Mesenteric fat pad (tissue), 1 donor: ENCODE measurements at places on chromosomes 2 and 18. TPM values are rescaled to one million over a fixed set of nuclear protein-coding genes. Genes with fewer than 3 reads are reported as not detected.

DNA sequence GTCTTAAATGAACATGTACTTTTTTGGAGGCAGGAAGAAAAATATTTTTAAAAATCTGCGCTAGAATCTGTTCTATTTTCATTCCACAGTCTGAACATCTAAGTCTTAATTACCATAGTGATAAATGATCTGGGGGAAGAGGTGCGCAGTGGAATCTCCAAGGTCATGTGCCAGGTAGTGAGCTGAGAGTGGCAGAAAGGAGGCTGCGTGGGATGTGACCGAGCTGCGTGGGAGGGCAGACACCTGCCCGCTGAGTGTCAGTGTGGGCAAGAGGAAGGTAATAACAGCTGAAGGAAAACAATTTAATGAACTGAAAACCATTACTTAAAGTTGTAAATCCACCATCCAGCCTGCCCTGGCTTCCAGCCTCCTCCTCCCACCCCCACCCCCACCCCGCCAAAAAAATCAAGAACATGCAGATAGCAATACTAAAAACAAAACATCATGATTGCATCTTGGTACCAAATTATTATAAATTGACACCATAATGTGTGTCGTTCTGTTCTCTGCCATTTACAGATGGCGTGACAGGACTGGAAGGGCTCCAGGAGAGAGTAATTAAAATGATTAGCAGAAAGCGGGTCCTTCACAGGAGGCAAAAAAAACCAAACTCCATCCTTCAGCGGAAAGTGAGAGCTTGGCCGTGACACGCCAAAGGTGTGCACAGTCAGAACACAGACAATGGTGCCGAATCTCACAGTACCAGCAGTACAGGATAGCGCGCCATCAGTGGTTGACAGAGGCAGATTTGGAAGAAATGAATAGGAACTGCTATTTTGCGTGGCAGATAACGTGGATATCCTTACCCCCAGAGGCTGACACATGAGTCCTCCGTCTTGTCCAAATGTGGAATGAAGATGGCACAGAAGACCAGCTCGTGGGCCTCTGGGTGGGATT is 11.4 kb upstream of the DTNB start:
- no peak for DNase-seq

LAMA3 gene
- 19.6 TPM for total RNA-seq

- peak; percentile 30 for DNase-seq
Measured at GRCh38 chr2:238859636-238860347, 11.9 kb downstream of the TWIST2 start.

HOXD4 gene
- 4.1 TPM for total RNA-seq

PRSS56 gene
- not detected for total RNA-seq

CFC1 gene
- not detected for total RNA-seq

GRCh38 chr2:113157897-113158753 is 15.6 kb upstream of the PSD4 start:
- peak; percentile 60 for DNase-seq

DSG4 gene
- total RNA-seq: not detected

TCF7L1 gene
- 27.8 TPM for total RNA-seq

DNA sequence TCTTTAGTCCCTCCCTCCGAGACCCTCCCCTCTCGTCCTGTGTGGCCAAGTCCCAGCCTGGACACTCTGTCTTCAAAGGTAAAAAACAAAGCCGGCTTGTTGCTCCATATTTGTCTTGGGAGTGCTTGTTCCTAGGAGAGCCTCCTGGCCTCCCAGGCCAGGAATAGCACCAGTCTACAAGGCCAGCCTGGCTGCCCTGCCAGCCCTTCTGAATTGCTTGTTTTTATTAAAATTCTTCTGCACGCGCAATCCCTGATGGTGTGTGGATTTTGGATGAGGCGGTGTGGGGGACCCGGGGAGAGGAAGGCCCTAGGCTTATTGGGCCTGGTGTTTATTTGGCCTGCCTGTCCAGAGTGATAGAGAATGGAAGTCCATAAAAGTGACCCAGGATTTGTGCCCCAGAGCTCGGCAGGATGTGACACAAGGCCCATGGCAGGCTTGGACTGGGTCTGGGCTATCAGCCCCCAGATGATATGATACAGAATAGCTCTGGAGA is 297.3 kb downstream of the CYP26B1 start:
- peak; percentile 79 for DNase-seq

DNA sequence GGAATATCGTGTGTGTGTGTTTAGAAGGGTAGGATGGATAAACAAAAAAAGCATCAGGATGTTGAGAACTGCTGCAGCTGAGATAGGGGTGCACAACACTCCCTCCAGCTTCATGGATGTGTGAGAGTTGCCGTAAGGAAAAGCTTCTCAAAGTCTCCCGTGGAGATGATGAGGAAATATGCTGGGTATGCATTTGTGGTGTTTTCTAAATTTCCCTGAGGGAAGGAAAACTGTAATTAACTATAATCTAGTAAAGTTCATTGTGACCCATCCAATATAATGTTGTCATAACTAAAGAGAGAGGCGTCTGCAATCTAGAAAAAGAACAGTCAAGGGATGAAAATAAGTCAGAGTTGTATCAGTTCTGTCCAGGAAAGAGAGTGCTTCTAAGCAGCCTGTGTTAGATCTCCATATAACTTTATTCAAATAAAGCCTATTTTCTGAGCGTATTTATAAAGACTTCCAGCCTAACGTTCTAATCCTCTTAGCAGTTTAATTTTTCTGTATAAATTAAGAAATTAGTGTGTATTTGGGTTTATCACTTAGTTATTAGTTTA is 7.3 kb upstream of the LMAN2L start:
- DNase-seq: no peak

RGPD3 gene
- 0.42 TPM for total RNA-seq

- DNase-seq: no peak
Measured at GRCh38 chr2:190840569-190841172, 40.0 kb upstream of the GLS start.

CROCC2 gene
- not detected for total RNA-seq

- no peak for DNase-seq
Measured at GRCh38 chr18:12154361-12154760, 60.7 kb downstream of the ANKRD62 start.

GPAT2 gene
- total RNA-seq: 9.0 TPM

DNA sequence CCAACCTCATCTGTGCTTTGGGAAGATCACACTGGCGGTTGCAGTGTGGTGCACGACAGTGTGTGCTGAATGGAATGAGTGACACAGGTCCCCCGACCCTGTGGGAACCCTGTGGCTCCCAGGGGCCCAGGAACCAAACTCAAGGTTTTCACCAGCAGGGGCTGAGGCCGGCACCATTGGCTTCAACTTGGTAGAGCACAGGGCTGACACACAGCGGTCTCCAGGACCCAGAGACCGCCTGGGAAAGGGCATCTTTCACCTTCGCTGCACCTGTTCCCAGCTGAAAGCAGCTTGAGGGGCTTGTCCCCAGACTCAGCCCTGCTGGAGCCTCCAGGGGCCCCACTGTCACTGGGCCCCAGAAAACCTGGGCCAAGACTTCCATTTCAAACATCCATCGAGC is 59.0 kb upstream of the ODC1 start:
- peak; percentile 65 for DNase-seq

FARP2 gene
- 44.6 TPM for total RNA-seq

PMS1 gene
- 25.6 TPM for total RNA-seq

ATP8B1 gene
- 7.8 TPM for total RNA-seq

GRCh38 chr2:162217598-162217997 is 25.6 kb downstream of the FAP start:
- no peak for DNase-seq

TSGA10 gene
- total RNA-seq: 7.7 TPM

GRCh38 chr2:229083606-229084340 is 187.3 kb downstream of the PID1 start:
- no peak for DNase-seq

DNA sequence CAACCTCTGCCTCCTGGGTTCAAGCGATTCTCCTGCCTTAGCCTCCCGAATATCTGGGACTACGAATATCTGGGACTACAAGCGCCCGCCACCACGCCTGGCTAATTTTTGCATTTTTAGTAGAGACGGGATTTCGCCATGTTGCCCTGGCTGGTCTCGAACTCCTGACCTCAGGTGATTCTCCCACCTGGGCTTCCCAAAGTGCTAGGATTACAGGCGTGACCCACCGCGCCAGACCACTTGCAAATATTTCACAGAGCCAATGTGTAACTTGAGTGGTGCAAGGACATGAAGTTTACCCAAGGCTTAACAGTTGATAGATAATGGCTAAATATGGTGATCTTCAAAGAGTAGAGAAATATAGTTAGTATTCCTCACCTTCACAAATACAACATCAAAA is 14.1 kb upstream of the MTIF2 start:
- DNase-seq: no peak

GRCh38 chr2:190698895-190699294 is 50.0 kb downstream of the NAB1 start:
- no peak for DNase-seq

LIMS3 gene
- total RNA-seq: 9.7 TPM

GRCh38 chr2:45889053-45889452 is 237.6 kb downstream of the PRKCE start:
- DNase-seq: no peak

DNA sequence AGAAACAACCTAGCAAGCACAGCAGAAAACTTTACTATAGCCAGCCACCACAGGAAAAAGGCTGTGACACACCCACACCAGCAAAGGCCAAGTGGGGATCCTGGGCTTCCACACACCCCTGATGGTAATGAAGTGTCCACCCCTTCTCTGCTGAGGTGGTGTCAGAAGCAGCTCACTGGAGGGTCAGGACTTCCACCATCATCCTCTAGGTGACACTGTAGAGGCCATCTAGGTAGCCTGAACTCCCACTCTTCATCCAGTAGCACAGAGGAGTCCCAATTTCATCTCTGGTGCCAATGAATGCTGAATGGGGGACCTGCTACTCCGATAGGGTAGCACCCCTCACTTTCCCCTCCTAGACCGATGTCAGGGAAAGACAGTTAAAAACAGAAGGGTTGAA is 1544.4 kb downstream of the LRP1B start:
- no peak for DNase-seq

ATG16L1 gene
- total RNA-seq: 20.5 TPM

ZNF521 gene
- total RNA-seq: 20.4 TPM

DNA sequence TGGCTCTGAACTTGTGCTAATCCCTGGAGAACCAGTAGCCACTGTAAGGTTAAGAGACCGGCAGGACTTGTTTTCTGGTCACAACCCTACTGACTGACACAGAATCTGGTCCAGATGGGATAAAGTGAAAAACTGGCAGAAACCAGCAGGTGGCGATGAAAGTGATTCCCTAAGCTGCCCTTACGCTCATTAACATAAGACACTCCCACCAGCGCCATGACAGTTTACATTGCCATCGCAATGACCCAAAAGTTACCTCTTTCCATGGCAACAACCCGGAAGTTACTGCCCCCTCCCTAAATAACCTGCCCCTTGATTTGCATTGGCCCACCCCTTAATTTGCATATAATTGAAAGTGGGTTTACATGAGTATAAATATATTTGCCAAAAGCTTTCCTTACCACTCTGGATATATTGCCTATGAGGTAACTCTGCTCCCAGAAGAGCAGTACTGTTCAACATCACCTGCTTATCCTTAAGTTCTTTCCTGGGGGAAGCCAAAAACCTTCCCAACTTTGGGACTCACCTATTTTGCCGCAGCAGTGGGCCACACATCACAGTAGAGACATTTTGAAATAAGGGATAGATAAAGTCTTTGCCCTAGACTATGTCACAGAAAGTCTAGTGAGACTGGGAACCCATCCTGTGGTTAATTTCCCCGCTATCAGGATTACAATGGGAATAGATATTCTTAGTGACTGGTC is 35.8 kb upstream of the AFF3 start:
- DNase-seq: no peak

DNA sequence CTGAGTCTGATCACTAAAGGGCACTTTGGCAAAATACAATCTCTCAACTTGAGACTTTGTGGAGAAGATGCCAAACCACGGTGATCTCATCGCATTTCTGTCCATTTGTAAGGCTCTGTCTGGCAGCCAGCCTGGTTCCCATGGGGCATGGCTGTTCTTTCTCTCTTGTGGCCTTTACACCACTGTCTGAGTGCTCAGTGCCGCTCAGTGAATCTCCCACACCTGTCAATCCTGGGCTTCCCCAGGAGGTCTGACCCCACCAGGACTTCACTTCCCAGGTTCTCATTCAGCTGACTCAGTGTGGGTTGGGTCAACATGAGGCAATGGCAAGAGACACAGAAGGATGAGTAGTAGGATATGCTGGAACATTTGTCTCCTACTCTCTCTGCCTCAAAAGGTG is 96.8 kb upstream of the TRIB2 start:
- DNase-seq: no peak

DNA sequence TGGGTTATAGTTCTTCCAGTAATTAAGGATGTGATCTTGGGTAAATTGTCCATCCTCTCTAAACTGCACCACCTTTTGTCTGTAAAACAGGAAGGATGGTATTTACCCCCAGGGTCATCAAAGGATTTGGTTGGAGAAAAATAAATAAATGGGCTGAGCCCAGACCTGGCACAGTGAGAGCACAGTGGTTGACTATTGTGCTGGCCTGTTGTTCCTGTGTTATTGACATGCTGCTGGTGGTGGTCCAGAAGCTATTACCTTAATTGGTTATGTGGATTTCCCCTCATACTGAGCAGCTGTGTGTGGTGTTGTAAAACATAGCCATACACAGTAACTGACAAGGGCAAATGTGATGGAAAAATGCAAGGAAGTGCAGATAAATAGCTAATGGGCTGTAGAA is 746 bp upstream of the IL37 start:
- DNase-seq: no peak

GRCh38 chr2:121805766-121806143 is 50.3 kb downstream of the TSN start:
- no peak for DNase-seq

TUBA4B gene
- total RNA-seq: not detected

GRCh38 chr2:47046271-47046670 is 108.8 kb downstream of the STPG4 start:
- DNase-seq: no peak

DNA sequence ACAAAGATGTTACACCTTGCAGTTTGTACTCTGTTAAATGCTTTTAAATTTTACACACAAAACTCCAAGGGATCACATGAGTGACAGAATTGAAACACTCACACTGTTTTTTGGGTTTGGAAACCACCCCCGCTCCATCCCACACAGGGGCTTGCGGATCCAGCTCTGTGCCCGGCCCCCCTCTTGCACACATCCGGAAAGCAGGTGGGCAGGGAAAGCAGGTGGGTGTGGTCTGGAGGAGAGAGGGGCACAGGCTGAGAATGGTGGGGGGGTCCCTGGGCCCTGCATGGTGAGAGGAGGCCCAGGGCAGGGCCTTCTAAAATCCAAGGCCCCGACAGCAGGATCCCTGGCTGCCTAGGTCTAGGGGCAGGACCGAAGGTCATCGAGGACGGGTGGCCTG is 88.5 kb upstream of the HPCAL1 start:
- no peak for DNase-seq

IWS1 gene
- 39.1 TPM for total RNA-seq

DNA sequence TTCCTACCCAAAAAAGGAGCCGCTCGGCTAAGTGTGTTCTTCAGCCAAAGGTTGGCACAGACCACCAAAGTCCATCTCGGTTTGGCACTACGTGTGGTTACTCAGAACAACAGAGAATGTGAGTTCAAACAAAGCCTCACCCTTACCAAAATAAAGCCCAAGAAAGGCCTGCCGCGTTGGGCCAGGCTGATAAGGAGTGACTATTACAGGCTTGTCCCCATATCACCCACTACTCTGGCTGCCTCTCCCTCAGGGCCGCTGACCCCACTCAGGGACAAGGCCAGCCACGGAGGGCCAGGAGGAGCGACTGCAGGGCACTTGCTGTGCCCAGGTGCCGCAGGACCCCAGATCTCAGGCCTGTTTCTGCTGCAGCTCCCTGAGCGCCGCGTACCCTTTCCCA is 13.8 kb downstream of the HS1BP3 start:
- DNase-seq: no peak

SH3RF3 gene
- total RNA-seq: 20.4 TPM

RGPD4 gene
- total RNA-seq: not detected

- no peak for DNase-seq
Measured at GRCh38 chr2:40606862-40607261, 155.0 kb upstream of the SLC8A1 start.
